Stimulated activated CD4-positive, alpha-beta T cell treated with anti-CD3 and anti-CD28 coated beads, TNF-alpha, amount 100 ng/mL, for 1 hour (primary cell): ENCODE measurements at places on chromosomes 12 and 14.

- DNase-seq = no peak
Observed at GRCh38 chr12:18567787-18568186, 170.0 kb downstream of the PLCZ1 start.

GRCh38 chr12:117331691-117332090, 29.7 kb downstream of the NOS1 start:
- DNase-seq = no peak

DNA sequence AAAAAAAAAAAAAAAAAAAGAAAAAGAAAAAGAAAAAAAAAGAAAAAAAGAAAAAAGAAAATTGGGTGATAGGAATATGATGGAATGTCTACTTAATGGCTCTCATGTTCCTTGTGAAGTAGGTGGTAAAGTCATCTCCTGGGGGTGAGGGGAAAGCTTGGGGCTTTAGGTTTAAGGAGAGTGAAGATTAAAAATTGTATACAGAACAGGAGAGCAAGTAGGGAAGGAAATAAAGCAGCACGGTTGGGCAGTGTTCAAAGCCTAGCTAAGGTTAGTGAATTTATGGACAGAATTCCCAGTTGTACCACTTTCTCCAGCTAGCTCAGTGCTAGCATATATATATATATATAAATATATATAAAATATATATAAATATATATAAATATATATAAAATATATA, 40.0 kb upstream of the SLC2A13 start:
- no peak for DNase-seq

DNA sequence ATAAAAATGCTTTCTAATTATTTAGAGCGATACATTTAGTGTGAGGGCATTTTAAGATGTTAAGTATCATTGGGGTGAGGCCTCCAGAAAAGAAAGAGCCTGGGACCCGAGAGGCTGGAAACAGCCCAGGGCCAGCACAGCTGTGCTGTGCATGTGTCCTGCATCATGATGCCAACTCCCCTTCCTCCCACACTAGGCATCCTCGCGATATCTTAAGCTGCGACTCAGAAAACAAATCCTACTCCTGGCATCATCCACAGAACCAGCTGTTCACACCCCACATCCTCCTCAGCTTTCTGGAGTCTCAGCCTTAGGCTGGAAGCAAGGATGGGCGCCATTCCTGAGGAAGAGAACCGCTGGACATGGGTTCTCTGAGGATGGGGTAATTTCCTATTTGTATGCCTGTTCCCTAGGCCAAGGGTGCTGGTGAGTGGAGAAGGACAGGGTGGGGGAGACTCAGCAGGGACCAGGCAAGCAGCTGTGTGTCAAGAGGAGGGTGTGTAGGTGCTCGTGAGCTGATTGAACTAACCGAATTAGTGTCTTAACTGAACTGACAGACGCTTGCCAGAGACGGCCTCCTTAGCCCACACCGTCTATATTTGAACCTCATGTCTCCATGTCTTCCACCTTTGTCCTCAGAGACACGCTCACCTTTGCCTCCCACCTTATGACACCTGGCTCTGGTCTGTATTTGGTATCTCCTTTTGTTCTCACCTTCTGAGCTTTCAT, 15.6 kb upstream of the MCRS1 start:
- no peak for DNase-seq

DNA sequence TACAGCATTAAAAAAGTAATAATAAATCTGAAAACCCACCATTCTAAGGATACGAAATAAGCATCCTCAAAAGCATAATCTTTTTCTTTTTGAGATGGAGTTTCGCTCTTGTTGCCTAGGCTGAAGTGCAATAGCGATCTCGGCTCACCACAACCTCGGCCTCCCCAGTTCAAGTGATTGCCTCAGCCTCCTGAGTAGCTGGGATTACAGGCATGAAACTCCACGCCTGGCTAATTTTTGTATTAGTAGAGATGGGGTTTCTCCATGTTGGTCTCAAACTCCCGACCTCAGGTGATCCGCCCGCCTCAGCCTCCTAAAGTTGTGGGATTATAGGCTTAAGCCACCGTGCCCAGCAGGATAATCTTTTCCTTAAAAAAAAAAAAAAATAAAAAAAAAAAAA, 4.3 kb downstream of the CCNT1 start:
- DNase-seq = no peak

DNA sequence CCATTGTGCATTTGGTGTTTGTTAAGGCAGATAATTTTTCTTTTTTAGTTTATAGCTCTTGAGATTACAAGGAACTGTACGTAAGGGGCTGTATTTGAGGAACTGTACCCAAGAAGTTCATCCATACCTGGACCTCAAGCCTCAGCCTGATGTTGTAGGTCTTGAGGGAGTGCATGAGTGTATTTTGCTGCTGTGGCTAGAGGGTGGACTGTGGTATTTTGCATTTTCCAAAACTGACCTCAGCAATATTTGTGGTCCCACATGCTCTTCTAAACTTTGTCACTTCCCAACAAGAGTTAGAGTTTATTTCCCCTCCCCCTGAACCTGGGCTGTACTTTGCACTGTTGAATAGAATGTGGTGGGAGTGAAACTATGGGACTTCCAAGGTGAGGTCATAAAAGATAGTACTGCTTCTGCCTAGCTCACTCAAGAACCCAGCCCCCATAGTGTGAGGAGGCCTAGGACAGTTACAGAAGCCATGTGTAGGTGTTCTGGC, 42.2 kb upstream of the FBXO33 start:
- no peak for DNase-seq

DNA sequence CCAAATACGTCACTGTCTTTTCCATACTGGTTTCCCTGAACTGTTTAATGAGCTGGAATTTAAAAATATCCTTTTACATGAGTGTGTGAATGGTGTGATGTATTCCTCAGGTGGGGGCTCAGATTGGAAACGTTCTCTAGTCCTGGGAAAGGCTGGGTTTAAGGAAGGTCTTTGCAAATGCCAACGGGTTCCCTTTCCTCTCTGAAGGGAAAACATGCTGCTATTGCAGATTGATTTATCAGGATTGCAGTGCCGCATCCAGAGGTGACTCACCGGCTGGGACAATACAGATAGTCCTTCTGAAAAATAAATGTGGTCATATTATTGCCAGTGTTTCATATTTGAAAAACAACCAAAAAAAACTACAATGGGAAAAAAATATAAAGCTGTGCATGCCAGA, 193.1 kb upstream of the FLRT2 start:
- no peak for DNase-seq

DNA sequence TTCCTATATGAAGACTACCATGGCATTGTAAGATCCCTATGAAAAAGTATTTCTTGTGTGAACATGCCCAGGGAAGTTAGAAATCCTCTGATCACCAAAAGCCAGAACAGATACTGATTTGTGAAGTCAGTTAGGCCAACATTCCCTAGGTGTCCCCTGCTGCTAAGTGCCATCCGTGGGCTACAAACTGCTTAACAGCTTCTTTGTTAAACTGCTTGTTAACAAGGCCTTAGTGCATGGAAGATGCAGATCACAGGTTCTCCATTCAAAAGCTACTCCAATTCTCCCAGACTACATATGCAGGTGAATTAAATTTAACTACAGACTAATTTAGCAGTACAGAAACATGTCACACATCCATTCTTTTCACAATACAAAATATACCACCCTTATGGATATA, 108.2 kb downstream of the PRICKLE1 start:
- no peak for DNase-seq

DNA sequence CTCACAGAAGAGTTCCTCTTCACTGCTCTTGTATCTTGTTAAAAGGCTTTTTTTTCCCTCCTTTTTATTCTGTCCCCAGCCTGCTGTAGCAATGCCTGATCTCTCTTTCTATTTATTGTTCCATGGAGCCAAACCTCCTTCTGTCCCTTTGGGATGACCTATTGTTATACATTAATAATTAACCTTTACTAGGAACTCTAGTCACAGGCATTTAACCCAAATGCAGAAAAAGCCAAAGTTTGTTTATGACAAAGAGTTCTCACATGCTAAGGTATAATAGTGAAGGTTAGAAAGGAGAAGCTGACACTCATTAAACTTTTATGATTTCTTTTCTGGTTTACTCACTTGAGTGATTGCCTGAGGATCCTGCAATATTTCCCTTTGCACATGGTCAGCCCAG, 535.8 kb downstream of the NRXN3 start:
- no peak for DNase-seq

DNA sequence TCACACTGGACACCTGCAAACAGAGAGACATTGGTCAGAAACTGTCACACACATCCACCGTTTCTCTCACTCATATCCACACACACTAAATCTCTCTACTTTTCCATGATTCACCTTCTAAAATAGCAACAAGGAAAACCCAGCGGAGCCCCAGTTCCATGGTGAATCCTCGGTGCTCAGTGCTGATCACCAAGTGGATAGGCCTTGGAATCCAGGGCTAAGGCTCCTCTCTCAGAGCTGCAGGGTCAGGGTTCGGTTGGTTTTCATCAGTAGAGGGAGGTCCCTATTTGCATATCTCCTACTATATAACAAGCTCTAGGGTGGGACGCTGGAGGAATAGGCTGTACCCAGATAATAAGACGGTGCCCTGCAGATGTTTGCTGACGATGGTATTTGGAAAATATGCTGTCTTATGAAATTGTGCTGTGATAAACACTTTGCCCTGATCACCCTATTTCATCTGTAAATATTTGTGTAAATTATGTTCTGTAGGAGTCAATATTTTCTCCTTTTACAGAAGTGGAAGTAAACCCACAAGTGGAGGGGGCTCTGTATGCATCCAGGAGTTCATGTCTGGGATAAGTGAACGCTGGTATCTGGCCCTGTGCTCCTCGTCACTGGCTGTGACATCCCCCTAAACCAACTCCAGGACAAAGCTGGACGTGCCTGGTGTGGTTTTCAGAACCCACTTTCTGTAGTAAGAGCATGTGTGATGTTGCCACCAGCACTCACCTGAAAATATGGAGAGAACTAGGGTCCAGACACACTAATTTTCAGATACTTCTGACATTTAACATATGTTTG, 709.2 kb downstream of the TMEM121 start:
- no peak for DNase-seq

DNA sequence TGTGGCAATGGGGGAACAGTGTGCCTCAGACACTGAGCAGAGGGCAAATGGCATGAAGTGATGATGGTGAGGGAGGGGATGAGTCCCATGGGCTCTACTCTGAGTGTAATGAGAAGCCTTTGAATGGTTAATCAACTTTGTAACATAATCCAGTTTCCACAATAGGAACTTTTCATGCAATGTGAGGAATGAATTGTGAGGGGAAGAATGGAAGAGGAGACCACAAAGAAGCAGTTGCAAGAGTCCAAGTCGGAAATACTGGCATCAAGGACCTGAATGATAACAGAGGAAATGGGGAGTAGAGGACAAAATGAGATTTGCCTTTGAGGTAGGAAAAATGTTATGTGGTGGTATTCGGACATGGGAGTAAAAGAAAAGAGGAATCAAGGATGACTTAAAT, 476.9 kb upstream of the PRICKLE1 start:
- no peak for DNase-seq

DNA sequence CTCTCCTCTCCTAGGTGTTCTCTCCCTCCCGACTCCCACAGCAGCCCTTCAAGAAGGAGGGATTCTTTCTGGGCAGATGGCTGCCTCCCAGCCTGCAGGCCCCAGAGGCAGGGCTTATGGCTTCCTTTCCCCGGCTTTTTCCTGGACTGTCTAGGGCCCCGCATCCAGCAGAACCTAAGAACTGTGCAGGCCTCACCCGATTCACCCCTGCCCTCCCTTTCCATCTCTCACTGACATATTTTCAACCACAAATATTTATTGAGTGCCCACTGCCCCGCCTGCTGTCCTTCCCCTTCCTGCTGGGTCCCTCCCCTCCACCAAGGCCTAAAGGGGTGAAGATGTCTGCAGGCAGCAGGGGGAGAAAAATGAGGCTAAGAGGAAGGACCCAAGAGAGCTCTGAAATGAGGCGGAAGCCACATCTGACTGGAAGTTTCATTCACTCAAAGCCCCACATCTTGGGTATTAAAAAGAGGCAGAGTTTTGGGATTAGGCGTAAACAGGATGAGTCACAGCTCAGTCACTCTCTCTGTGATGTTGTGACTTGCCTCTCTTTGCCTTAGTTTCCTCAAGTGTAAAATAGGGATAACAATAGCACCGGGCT, 2.9 kb downstream of the SCNN1A start:
- no peak for DNase-seq

DNA sequence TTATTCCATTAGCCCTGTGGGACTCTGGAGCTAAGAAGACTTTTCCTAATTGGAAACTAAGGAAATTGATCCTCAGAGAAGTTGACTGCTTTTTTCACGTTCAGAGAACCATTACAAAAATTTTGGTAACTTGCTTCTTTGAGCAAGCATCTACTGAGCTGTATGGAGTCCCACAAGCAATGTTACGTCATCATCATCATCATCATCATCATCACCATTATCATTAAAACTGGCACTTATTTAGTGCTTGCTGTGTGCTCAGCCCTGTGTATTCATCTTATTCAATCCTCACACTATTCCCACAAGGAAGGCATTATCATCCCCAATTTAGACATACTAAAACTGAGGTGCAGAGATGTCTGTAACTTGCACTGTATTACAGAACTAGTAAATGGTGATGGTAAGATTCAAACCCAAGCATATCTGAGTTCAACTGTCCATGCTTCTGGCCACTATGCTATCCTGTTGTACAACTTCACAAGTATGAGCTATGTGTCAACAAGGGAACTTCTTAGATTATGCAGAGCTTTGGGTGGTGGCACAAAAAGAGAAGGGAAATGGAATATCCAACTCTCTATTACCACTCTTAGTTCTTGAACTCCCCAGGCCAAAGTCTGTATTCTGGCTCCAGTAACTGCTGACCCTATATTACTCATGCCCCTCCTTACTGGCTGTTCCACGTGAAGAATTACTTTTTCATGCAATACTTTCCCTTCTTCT, 6.3 kb downstream of the KRT1 start:
- no peak for DNase-seq
